ENCODE measurements at places on chromosomes 2 and 18.
A peak's percentile ranks its signal among the peaks of the same experiment; 100 is the strongest.

DNA sequence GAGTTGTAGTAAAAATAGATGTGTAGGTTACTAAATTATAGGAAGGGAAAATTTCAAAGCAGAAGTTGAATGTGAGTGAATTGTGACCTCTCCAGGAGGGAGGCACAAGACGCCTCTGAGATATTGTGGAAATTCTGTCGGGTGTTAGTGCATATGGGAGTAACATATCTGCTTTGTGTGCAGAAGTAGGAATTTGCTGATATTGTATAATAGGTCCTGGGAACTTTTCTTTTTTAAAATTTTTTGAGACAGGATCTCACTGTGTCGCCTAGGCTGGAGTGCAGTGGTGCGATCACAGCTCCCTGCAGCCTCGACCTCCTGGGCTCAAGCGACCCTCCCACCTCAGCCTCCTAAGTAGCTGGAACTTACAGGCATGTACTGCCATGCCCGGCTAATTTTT lies 34.7 kb downstream of the UBXN4 start:
- DNase-seq: no peak

GRCh38 chr2:25619185-25619584 lies 54.2 kb downstream of the DTNB start:
- no peak for DNase-seq

- no peak for DNase-seq
Measured at GRCh38 chr2:206784559-206785353, 19.4 kb downstream of the FASTKD2 start.

GRCh38 chr2:21229302-21229701 lies 105.5 kb downstream of the TDRD15 start:
- no peak for DNase-seq

- DNase-seq: no peak
Measured at GRCh38 chr2:127662937-127663565, 12.3 kb downstream of the LIMS2 start.

DNA sequence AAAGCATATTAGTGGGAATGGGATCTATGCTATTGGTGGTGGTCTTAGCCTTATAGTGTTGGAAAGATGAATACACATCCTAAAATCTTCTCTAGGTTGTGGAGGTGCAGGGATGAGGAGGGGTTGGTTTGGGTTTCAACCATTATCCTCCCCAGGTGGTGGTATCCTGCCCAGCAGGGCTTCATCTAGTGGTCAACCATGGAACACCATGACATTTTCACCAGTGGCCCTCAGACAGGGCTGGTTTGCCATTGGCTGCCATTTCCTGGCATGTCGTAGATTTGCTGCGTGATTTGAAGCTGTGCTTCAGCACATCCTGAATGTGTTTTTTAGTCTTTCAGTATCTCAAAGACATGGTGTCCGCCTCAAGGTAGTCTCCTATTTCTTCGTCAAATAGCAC lies 391.2 kb upstream of the HNRNPA3 start:
- DNase-seq: no peak

DNA sequence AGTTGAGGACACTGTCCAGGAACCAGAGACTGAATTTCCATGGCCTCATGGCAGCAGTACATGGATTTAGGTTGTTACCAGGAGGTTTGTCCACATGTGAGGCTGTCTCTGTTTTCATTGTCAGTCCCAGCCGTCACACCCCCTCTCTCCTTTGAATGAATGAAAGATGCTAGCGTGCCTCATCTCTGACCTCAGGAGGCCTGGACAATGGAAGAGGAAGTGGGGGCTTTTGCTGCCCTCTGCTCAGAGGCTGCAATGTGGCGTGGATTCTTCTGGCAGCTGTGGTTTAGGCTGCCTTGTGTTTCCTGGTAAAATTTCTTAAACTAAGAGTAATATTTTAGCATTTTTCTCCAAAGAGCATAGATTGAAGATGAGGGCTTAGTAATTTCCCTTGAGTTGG lies 47.5 kb downstream of the RAB31 start:
- no peak for DNase-seq

DNA sequence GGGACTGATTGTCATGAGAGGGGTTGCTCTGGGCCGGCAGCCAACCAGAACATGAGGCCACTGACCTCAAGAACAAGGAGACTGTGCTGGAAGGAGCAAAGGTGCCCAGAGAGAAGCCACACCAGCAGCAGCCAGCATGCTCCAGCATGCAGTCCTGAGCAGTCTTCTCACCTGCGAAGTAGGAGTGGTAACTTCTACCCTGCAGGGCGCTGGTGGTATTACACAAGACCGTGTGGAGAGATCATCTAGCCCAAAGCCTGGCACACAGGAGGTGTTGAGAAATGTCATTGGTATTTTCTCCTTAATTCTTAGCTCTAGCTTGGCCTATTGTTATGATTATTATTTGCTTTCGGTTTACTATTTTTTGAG lies 132.7 kb downstream of the TSN start:
- peak; percentile 20 for DNase-seq

- DNase-seq: no peak
Measured at GRCh38 chr18:58535340-58536201, 93.3 kb downstream of the ALPK2 start.

GRCh38 chr2:29269095-29269764 lies 154.0 kb downstream of the CLIP4 start:
- no peak for DNase-seq

DNA sequence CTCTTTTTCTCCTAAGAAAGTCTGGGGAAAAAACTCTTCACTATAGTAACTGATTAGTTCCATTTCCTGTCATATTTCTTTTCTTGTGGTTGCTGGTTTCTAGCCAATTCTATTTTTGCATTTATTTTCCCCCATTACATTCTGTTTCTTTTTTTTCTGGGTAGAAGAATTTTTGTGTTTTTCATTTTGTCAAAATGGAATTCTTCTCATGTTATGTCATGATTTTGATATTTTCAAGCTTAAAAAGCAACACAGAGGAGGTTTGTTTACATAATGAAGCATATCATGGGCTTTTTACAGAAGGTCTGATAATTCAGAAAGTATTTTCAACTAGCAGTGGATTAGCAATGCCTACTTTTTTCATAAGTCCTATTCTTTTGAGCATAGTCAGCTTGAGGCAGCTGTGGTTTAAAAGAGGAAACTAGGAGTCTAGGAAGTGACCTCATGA lies 102.0 kb downstream of the MAP2 start:
- DNase-seq: no peak

- DNase-seq: no peak
Measured at GRCh38 chr2:65079017-65079416, 22.8 kb downstream of the CEP68 start.

DNA sequence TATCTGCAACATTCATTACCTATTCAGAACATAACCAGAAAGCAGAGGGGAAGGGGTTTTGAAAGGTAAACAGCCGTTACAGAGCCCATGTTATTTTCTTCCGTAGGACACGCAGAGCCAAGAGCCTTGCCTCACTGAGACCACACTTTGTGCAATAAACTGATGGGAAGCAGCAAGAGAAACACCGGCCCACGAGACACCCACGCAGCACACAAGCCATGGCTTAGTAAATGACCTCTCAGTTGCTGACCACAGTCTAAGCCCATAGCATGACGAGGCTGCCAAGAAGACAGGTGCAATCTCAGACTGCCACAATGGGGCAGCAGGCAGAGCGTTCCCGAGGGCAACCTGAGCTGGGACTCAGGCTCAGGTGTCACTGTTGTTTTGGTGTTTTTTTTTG lies 59.6 kb downstream of the CABYR start:
- DNase-seq: no peak

DNA sequence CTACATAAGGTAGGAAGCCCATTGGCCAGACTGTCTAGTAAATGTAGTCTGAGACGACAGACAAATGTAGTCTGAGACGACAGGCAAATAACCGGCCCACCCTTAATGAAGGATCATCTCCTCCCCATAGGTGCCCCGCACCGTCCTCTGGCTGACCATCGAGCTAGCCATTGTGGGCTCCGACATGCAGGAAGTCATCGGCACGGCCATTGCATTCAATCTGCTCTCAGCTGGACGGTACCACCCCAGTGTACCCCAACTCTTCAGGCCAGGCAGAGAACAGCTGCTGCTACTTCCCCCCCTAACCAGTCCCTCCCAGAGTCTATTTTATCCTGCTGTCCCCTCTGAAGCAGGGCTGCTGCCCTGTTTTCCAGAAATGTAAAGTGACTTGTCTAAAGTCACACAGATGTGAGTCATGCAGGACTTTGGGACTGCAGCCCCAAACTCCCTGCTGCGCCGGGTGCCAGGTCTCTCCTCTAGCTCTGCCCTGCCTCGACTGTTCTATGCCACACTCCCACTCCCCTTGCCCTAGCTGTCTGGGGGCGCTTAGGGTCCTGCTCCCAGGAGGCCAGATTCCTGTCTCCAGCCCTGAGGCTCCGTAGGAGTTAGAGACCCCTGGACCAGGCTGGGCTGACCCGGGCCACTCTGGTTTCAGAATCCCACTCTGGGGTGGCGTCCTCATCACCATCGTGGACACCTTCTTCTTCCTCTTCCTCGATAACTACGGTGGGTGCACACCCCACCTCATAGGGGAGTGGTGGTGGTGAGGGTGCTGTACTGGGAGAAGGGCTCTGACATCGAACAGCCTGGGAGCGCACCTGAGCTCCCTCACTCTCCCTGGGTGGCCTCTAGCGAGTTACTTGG lies 4.7 kb downstream of the SLC11A1 start:
- no peak for DNase-seq

- peak; percentile 46 for DNase-seq
Measured at GRCh38 chr2:201182650-201183364, at the start of gene CASP10. Gene CASP10 (plus strand): TSS chr2:201183141. CDS start chr2:201185778, 2,637 bp downstream.

DNA sequence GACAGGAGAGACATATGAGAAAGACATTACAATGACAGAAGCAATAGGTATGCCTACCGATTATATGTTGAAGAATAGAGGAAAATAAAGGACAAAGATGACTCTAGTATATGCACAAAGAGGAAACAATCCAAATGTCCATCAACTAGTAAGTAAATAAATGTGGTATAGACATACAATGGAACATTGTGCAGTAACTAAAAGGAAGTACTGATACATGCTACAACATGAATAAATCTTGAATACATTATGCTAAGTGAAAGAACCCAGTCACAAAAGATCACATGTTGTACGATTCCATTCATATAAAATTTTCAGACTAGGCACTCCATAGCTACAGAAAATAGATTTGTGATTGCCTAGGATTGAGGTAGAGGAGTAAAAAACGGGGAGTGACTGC lies 28.5 kb upstream of the PGAP1 start:
- DNase-seq: peak; percentile 48

DNA sequence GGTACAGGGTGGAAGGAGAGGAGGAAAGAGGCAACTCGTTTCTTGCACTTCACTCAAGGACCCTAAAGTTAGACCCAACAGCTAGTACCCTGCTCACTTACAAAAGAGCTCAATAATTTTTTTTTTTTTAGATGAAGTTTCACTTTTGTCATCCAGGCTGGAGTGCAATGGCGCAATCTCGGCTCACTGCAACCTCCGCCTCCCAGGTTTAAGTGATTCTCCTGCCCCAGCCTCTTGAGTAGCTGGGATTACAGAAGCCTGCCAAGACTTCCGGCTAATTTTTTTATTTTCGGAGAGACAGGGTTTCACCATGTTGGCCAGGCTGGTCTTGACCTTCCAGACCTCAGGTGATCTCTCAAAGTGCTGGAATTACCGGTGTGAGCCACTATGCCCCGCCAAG lies 4.1 kb downstream of the ASB3 start:
- DNase-seq: no peak

- DNase-seq: peak; percentile 18
Measured at GRCh38 chr2:181258720-181259119, 198.5 kb upstream of the ITGA4 start.

- no peak for DNase-seq
Measured at GRCh38 chr18:62682371-62682770, 33.0 kb upstream of the PHLPP1 start.

- no peak for DNase-seq
Measured at GRCh38 chr2:102703748-102704147, 58.1 kb upstream of the TMEM182 start.

- DNase-seq: no peak
Measured at GRCh38 chr18:76875390-76876325, 53.3 kb downstream of the ZNF236 start.

DNA sequence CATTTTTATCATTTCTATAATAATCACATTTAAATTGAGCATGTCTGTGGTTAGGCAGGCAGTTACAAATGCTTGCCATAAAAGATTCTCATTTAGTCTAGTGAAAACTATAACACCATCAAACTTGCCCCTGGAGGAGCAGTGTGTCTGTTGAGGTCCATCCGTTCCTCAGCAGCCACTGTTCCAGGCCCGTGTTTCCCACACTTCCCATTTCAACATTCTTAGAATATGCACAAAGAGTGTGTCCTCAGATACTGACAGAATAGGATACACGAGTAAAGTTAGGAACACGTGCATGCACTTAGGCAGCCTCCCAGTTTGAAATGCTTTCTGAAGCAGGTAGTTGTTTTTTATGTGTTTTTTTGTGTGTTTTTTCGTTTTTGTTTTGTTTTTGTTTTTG lies 39.9 kb downstream of the NCK2 start:
- DNase-seq: no peak

- DNase-seq: no peak
Measured at GRCh38 chr18:55400590-55401541, 187.1 kb downstream of the TCF4 start.

DNA sequence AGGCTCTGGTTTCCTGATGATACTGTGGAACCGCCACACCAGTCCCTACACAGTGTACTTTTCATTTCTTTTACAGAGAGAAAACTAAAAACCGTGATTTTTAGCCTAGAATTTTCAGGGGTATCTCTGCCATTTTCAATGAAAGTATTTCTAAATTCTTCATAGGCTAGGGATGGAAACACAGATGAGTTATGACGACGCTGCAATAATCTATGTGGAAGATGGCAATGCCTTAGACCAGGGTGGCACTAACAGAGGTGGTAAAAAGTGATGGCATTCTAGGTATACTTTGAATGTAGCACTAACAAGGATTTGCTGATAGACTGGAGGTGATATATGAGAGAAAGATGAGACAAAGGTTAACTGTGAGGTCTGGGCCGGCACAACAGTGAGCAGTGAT lies 56.5 kb downstream of the TTC21B start:
- DNase-seq: no peak

DNA sequence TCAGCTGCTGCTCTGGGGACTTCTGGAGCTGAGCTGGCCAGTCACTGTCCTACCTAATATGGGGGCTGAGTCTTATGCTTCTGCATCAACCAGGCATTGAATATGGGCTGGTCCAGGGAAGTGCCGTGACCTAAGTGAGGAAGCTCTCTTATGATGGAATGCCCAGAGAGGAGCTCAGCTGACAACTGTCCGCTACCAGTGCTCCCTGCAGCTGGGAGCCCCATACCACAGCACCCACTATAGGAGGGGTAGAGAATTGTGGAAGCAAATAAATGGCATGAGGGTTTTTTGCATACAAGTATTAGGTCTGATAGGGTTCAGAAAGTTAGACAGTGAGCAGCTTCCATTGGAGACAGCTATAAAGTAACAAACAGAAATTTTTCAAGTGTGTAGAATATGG lies 4.5 kb downstream of the TIMM21 start:
- no peak for DNase-seq

- no peak for DNase-seq
Measured at GRCh38 chr2:162212366-162212765, 30.9 kb downstream of the FAP start.

- no peak for DNase-seq
Measured at GRCh38 chr2:86045541-86045940, 60.1 kb downstream of the POLR1A start.

Data from epithelial cell of prostate (primary cell).